Heart left ventricle (tissue), 16 donors: ENCODE measurements at places on chromosomes 3 and 15.

DNA sequence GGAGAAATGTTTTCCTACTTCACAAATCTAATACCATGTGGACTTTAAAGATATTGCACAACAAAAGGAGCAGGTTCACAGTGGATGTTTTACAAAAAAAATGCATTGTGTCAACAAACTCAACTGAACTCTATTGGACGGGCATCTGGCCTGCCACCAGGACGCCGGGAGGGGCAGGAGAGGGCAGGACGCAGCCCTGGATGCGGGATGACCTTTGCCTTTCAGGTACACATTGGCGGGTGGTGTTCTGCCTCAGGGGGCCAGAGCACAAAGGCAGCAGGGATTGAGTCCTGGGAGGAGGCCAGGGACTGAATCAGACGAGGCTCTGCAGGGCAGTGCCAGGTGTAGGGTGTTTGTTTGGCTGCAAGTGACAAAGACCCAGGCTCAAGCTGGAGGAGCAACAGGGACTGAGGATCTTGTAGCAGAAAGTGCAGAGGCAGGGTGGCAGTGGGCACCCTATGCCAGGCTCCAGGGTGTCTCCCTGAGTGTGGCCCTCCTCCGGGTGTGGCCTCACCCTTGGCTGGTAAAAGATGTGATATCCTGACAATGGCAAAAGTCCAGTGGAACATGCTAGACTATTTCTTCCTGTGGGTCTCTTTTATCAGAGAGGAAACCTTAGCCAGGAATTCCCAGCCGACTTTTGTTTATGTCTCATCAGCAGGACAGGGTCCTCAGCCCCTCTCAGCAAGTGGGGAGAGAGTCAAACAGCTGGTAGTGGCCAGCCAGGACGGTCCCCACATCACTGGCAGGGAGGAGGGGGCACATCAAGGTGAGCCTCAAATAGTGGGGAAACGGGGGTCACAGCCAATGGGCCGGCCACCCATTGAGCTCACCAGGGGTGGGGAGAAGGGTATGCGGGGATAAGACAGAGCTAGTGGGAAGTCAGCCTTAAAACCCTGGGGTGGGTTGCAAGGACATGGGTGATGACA lies 29.7 kb upstream of the KLF13 start:
- no peak for DNase-seq
- H3K27me3 ChIP-seq: no peaks in the 10 kb centered on the region
- H3K4me1 ChIP-seq: peaks cover 22% of the 10 kb centered on the region
- no peak overlapping the region for H3K27ac ChIP-seq
- no peak overlapping the region for H3K4me3 ChIP-seq
- H3K36me3 ChIP-seq: no peaks in the 10 kb centered on the region

DNA sequence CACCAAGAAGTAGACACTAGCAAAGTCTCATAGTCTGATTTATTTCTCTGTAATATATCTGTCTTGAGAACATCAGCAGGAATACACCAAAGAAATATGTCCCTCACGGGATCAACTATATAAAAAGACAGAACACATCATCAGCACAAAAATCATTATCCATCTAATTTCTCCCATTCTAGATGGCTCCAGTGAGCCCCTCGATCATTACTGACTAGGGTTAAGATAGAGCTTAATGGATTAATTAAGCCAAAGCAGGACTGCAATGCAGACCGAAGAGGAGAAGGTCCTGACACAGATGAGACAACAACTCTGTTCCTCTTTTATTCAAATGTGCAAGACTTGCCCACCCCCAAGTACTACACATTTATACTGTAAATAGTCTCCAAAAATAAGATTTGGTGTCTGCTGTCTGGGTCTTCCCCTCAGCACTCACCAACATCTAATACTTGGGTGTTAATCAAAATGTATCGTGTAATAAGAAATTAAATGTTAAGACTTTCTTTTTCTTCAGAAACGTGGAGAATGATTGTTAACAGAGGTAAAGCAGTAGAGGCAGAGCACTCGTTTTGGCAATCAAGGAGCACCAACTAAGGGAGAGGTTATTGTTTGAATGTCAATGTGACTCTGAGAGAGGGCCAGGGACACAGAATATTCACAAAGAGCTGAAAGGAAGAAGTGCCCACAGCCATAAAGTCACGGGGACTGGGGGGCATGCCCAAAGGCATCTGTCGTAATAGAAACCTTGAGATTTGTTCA lies 133.6 kb downstream of the TIGIT start:
- no peaks in the 10 kb centered on the region for H3K27me3 ChIP-seq
- no peaks in the 10 kb centered on the region for H3K36me3 ChIP-seq
- no peak overlapping the region for H3K27ac ChIP-seq
- H3K4me1 ChIP-seq: peaks cover 11% of the 10 kb centered on the region
- no peak for DNase-seq

GRCh38 chr3:13275376-13276005 lies 144.6 kb downstream of the NUP210 start:
- no peaks in the 10 kb centered on the region for H3K36me3 ChIP-seq
- no peak overlapping the region for H3K27ac ChIP-seq
- peaks cover 2% of the 10 kb centered on the region for H3K27me3 ChIP-seq
- H3K4me1 ChIP-seq: peaks cover 7% of the 10 kb centered on the region
- no peak overlapping the region for H3K4me3 ChIP-seq

GRCh38 chr3:49120438-49121131 lies at the start of gene USP19:
Gene USP19, minus strand, starts transcription at chr3:49120823. Its CDS starts 1,678 bp downstream, at chr3:49119145.
- H3K4me3 ChIP-seq: peak within 1 kb of the TSS; percentile 64
- peak within 1 kb of the TSS; percentile 96 for H3K27ac ChIP-seq
- DNase-seq: peak; percentile 97

DNA sequence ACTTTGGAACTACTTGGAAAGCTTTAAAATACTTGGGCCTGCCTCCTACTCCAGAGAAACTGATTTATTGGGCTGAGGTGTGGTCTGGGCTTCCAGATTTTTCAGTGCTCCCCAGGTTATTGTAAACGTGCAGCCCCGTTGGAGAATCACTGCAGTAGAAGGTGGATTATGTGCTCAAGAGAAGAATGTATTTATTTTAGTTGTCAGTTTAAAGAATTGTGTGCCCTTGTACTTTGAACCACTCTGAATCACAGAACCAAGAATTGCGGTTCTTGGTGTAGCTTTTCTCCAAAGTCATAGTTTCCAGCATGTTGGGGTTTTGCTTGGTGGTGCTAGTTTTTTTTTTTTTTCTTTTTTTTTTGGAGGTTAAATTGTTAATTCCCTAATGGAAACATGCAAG lies 1.6 kb downstream of the TATDN2 start:
- H3K36me3 ChIP-seq: no peaks in the 10 kb centered on the region
- DNase-seq: no peak
- H3K27me3 ChIP-seq: no peaks in the 10 kb centered on the region
- H3K27ac ChIP-seq: no peak overlapping the region
- H3K4me3 ChIP-seq: peak overlapping the region; percentile 91

- H3K27ac ChIP-seq: no peak overlapping the region
- no peaks in the 10 kb centered on the region for H3K4me1 ChIP-seq
- H3K27me3 ChIP-seq: no peaks in the 10 kb centered on the region
- H3K4me3 ChIP-seq: no peak overlapping the region
- H3K36me3 ChIP-seq: no peaks in the 10 kb centered on the region
- no peak for DNase-seq
Observed at GRCh38 chr15:48558226-48558625, 87.3 kb downstream of the FBN1 start.

DNA sequence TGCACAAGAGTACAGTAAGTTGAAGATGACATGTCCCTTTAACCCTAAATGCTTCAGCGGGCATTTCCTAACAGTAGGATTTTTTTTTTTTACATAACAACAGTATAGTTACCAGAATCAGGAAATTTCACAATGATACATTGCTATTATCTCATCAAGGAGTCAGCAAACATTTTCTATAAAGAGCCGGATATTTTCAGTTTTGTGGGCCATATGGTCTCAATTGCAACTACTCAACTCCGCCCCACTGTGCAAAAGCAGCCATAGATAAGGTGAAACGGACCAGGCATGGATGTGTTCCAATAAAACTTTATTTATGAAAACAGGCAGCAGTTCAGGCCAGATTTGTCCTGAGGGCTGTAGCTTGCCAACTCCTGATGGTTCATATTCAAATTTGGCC lies 130.6 kb downstream of the SMAD6 start:
- H3K4me1 ChIP-seq: peaks cover 41% of the 10 kb centered on the region
- no peaks in the 10 kb centered on the region for H3K27me3 ChIP-seq
- H3K27ac ChIP-seq: no peak overlapping the region
- no peak for DNase-seq
- no peak overlapping the region for H3K4me3 ChIP-seq

- H3K27ac ChIP-seq: no peak overlapping the region
- no peak overlapping the region for H3K4me3 ChIP-seq
Observed at GRCh38 chr3:152360302-152360701, 91.6 kb downstream of the MBNL1 start.

DNA sequence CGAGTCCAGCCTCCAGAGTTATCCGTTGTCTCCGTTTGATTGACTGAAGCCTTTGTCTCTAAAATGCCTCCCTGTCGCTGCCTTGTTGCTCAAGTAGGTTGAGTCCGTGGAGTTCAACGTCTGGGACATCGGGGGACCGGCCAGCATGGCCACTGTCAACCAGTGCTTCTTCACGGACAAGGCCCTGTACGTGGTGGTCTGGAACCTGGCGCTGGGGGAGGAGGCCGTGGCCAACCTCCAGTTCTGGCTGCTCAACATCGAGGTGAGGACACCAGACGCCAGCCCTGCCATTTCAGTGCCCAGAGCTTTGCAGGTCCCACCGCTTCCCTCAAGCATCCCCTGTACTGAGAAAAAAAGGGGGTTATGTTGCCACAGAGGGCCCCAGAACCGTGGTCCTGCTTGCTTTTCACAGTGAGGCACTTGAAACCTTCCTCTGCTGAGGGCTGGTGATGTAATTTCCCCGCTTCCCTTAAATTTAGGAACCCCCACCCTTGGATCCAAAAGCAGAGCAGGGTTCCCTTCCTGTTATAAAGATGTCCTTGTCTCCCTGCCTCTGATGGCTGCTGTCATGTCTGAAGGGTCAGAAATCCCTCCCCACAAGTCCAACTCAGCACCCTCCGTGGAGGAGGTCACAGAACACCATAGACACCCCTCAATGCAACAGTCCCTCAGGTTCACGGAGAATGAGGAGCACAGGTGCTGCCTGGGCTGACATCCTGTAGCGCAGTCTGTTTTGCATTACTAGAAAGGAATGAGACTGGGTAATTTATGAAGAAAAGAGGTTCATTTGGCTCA lies 105.7 kb downstream of the LRRK1 start:
- H3K4me3 ChIP-seq: no peak overlapping the region
- H3K27ac ChIP-seq: peak overlapping the region; percentile 63
- H3K36me3 ChIP-seq: no peaks in the 10 kb centered on the region
- peaks cover 35% of the 10 kb centered on the region for H3K4me1 ChIP-seq
- H3K27me3 ChIP-seq: no peaks in the 10 kb centered on the region

DNA sequence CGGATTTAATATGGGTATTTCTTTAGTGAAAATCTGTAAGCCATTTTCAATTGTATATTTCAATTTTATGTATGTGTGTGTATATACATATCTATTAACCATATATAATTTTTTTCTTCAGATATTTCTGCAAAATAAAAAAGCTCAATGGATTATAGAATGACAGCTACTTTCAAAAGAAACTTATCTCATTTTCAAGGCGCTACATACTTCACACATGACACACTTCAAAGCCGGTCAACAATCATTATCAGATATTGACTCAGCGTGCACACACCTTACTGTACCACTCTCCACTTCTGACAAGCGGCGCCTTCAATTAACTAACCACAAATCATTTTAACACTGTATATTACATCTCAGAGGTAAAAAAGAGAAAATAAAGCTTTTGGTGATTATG lies 39.6 kb downstream of the ATP13A3 start:
- no peaks in the 10 kb centered on the region for H3K27me3 ChIP-seq
- no peak overlapping the region for H3K27ac ChIP-seq
- no peak overlapping the region for H3K4me3 ChIP-seq
- no peaks in the 10 kb centered on the region for H3K4me1 ChIP-seq
- DNase-seq: no peak

GRCh38 chr3:57951066-57951882 lies 56.9 kb upstream of the FLNB start:
- H3K27ac ChIP-seq: peak overlapping the region; percentile 93
- H3K4me1 ChIP-seq: peaks cover 8% of the 10 kb centered on the region
- DNase-seq: peak; percentile 91
- no peaks in the 10 kb centered on the region for H3K36me3 ChIP-seq
- no peaks in the 10 kb centered on the region for H3K27me3 ChIP-seq

DNA sequence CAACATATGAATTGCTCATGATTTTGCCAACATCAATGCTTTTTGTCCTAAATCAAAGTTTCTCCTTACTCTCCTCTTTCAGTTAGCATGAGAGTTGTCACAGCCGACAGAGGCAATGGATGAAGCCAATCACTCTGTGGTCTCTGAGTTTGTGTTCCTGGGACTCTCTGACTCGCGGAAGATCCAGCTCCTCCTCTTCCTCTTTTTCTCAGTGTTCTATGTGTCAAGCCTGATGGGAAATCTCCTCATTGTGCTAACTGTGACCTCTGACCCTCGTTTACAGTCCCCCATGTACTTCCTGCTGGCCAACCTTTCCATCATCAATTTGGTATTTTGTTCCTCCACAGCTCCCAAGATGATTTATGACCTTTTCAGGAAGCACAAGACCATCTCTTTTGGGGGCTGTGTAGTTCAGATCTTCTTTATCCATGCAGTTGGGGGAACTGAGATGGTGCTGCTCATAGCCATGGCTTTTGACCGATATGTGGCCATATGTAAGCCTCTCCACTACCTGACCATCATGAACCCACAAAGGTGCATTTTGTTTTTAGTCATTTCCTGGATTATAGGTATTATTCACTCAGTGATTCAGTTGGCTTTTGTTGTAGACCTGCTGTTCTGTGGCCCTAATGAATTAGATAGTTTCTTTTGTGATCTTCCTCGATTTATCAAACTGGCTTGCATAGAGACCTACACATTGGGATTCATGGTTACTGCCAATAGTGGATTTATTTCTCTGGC lies 2.5 kb downstream of the OR4F6 start:
- no peaks in the 10 kb centered on the region for H3K4me1 ChIP-seq
- no peak overlapping the region for H3K27ac ChIP-seq
- DNase-seq: no peak
- H3K27me3 ChIP-seq: peaks cover 10% of the 10 kb centered on the region

DNA sequence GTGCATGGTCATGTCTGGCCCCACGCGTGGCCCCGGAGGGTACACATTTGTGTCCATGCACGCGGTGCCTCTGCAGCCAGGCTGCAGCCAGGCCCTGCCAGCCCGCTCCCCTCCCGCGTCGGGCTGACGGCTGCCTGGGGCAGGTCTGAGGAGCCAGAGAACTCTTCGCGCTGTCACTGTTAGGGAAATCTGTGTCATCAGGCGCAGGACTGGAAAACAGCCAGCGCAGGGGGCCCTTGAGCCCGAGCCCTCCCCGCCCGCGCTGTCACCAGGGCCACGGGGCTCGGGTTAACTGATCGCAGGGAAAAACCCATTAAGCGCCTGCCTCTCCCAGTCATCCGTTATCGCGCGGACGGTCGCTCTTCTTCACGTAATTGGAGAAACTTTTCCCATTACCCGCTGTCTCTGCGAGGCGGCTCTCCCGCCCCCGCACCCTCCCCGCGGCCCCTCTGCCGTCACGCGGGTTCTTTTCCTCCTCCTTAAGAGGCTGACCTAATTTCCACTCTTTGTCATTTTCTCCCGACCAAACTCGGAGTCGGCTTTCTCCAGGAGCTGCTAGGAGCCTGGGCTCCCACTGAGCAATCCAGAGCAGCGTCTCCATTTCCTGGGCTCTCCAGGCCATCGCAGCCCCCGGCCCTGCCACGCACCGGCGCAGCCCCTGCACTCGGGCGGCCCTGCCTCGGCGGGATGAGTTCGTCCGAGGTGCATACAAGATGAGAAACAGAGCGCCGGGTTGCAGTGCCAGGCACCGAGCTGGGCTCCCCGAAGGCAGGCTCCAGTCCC lies 57.5 kb upstream of the PRR23E start:
- DNase-seq: peak; percentile 63
- peak overlapping the region; percentile 45 for H3K4me3 ChIP-seq
- H3K27ac ChIP-seq: peak overlapping the region; percentile 55
- H3K27me3 ChIP-seq: no peaks in the 10 kb centered on the region
